ENCODE measurements at places on chromosomes 13 and 19.

- DNase-seq, result peak; percentile 89
Observed at GRCh38 chr19:3684054-3684816, 16.0 kb downstream of the PIP5K1C start.

- no peak for DNase-seq
Observed at GRCh38 chr13:99316657-99317256, 9.6 kb upstream of the GPR183 start.

- DNase-seq, result no peak
Observed at GRCh38 chr19:13356185-13356584, 150.1 kb downstream of the CACNA1A start.

DNA sequence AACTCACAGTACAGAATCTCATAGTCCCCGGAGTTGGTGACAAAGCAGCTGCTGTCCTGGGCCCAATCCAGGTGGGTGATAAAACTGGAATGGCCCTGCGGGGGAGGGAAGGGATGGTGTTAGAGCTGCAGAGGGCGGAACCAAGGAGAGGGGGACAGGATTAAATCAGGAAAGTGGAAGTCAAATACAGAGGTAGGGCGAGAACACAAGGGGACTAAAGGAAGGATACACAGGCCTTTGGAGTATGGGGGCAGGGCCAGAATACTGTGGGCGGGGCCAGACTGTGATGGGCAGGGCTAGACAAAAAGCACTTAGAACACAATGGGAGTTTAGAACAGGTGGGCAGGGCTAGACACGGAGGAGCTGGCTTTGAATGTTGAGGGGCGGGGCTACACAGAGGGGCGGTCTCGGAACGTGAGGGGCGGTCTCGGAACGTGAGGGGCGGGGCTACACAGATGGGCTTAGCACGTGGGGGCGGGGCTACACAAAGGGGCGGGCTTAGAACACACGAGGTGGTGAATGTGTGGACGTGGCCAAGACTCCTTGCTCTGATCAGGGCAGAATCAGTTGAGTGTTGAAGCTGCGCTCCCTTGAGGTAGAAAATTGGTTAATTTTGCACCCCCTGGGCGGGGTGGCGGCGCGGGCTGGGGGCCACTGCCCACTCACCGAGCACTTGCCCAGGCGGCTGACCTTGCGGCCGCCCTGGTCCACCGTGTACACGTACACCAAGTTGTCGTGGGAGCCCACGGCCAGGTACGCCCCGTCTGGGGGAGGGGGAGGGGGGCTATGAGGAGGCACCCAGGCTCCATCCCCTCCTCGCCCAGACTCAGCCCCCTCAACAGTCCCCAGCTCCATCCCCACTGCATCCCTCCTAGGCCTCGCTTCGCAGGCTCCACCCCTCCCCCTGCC lies 14.0 kb upstream of the GPR4 start:
- peak; percentile 93 for DNase-seq

DNA sequence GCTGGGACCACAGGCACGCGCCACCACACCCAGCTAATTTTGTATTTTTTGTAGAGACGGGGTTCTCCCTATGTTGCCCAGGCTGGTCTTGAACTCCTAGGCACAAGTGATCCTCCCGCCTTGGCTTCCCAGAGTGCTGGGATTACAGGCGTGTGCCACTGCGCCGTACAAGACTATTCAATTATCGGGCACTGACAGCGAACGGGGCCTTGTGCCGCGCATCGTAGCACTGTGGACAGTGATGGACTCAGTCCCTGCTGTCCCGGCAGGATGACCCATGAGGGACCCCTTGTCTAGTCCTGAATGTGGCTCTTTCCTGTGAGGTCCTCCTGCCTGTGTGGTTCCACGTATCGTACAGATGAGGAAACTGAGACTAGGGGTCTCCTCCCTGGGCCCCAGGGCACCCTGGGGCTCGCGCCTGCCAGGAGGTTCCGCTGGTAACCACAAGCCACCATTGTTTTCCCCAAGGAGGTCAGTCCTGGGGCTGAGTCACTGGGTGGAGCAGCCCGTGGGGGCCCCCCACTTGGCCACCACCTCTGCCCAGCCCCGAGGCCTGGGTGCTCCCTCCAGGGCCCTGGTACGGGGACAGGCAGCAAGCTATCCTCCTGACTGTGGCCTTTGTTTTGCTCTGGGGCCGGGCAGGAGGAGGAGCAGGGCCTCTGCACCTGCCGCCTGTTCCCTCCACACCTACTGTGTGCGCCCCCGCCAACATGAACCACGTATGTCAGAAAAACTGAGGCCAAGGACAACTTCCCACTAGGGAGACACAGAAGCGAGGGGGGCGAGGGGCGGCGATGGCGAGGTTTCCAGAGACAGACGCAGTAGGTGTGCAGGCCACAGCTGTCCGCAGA lies 2.9 kb upstream of the TCF3 start:
- DNase-seq, result peak; percentile 60

DNA sequence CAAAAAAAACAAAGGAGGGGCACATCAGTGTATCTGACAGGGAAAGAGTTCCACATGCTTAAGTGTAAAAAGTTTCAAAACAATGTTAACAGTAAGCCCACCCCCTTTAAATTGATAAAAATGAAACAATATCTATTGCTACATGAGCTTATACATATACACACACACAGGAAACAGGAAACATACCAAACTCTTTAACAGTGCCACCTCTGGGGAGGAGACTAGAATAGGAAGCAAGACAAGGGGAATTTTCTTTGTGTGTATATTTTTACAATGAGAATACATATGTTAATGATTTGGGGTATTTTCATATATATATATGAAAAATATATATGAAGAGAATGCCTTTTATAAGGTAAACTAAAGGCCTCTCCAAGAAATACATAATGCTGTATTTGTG lies 44.7 kb downstream of the TPT1 start:
- no peak for DNase-seq

DNA sequence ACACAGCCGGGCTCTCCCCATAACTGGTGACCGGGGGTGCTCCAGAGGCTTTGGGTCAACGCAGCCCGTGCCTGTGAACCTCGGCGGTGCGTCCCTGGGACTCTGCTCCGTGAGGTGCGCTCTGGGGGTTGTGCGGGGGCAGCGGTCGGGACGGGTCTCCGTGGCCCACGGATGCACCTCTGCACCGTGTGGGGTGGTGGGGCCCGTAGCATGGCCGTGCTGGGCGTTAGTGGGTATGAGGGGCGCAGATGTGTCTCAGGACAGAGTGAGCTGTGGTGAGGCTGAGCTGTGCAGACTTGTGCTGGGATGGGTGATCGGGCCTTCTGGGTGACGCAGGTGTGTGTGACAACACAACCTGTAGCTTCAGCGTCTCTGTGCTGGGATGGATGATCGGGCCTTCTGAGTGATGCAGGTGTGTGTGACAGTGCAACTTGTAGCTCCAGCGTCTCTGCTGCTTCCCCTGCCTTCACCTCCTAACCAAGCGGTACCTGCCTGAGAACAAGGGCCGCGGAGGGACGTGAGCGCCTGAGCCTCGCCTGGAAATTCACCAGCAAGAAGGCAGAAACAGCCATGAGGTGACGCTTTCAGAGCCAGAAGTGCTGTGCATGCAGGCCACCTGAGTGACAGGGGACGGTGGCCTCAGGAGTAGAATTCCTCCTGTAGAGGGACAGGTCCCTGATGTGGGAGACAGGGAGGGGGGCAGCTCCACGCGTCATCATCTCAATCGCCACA lies 599 bp downstream of the ZNF331 start:
- DNase-seq, result no peak

DNA sequence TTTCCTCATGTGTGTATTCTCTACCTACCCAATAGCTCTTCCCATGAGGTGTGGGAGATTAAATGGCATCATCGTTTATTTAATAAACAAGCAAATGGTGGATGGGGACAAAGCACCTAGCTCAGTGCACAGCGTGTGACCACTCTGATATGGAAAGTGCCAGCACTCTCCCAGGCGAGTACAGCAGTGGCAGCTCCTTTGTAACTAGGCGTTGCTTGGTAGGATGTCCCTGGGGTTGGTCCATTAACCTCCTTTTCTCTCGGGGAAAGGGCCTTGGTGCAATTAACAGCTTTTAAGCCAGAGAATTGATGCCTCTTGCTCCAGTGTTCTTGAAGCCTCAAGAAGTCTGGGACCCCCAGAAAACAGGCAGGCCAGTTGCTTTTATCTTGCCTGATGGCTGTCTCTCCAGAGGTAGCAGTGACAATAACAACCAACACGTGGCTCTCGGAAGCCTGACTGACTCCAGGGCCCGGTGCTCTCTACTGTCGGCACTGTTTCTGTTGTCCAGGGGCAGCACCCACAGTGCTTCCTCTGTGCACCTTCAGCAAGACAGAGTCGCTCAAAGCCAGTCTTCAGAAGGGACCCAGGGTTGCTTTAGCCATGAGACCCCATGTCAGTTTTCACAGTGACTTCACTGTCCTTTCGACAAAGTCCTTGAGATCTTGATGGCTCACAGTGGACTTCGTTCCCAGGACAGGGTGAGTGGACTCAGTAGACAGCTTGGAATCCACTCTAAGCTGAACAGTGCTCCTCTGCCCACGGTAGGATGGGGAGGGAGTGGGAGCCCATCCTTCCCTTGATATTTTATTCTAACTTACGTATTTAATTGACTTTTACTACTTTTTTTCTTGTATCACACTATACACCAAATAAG lies 33.9 kb upstream of the NPAS1 start:
- no peak for DNase-seq

DNA sequence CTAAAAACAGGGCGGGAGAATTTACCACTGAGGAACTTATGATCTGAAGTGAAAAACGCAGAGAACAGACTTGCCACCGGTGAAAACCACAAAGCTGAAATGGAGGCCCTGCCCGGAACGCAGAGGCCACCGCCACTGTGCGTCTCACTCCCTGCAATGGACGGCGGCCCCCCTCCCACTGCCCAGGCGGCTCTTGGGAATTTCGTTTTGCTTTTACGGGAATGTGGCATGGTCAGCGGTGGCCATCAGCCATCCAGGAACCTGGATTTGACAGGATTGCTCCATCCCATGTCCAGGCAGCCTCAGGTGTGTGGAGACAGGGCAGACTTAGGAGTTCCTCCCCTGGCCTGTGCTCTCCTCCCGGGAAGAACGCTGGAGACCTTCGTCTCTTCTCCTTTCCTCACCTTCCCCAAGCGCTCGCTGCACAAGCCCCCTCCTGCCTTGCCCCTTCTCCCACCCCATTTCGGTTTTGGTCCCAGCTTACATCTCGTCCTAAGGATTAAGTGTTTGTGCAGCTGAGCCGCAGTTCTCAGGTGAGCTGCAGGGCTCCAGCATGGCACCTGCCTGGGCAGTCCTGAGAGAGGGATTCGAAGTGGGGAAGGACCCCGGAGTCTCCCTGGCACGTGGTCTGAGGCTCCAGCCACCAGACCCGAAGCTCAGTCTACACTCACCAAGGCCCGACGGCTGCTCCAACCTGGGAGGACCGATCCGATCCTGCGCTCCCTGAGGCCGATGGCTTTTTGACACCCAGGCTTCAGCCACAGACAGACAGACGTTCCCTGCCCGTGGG lies 49.9 kb downstream of the MCF2L start:
- DNase-seq, result no peak

DNA sequence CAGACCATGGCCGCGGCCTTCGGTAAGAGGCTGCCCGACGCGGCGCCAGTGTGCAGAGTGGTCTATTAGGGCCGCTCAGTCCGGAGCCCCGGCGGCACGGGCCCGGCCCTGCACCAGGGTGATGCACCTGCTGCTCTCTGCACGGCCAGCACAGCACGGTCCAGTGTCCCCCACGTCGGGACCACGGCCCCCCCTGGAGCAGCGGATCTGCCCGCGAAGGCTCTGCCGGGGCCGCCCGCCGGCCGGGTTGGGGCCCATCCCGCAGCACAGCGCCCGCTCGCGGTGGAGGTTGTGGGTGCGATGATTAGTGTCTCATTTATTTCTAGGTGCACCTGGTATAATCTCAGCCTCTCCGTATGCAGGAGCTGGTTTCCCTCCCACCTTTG lies 7.9 kb downstream of the PTBP1 start:
- no peak for DNase-seq

DNA sequence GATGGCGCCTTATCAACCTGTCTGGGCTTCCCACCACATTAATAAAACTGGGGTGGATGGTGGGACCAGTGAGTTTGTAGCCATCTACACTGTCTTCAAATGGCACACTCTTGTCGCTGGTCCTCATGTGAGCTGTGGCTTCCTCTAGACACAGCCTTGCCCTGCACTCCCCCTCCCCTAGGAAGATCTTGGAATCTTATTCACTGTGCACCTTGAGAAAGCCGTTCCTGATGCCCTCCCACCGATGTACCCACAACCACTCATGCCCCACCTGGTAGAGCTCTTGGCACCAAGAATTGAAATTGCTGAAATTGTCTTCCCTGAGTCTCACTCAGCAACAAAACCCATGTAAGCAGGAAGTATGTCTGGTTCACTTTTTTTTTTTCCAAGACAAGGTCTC lies 146.0 kb downstream of the PTPRS start:
- no peak for DNase-seq

- no peak for DNase-seq
Observed at GRCh38 chr19:39246951-39247669, 1.5 kb downstream of the IFNL4 start.

GRCh38 chr13:39971526-39971925 lies 316.1 kb downstream of the COG6 start:
- no peak for DNase-seq

GRCh38 chr19:42424345-42424707 lies 2.9 kb downstream of the LIPE start:
- no peak for DNase-seq

- DNase-seq, result no peak
Observed at GRCh38 chr19:3658004-3658869, 31.6 kb upstream of the CACTIN start.

- no peak for DNase-seq
Observed at GRCh38 chr13:92743992-92744391, 482.6 kb upstream of the GPC6 start.

DNA sequence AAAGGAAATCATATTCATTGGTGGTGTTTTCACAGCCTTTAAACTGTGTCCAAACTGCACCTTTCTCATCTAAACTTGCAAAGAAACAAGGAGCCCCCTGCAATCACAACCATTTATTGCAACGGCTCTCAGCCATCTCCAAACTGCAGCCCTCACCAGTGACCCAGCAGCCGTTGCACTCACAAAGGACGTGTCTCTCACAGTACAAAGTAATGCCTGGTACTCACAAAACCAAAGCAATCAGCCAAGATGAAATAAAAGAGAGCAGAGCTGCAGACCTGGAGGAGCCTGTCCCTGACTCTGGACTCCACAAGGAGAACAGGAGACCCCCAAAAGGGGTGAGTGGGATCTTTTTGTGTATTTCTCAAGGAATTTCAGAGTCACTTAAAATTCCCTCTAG lies 20.2 kb upstream of the CEACAM21 start:
- no peak for DNase-seq

Measured in ELR (cell line).